ENCODE measurements at places on chromosomes 2 and 18.

DNA sequence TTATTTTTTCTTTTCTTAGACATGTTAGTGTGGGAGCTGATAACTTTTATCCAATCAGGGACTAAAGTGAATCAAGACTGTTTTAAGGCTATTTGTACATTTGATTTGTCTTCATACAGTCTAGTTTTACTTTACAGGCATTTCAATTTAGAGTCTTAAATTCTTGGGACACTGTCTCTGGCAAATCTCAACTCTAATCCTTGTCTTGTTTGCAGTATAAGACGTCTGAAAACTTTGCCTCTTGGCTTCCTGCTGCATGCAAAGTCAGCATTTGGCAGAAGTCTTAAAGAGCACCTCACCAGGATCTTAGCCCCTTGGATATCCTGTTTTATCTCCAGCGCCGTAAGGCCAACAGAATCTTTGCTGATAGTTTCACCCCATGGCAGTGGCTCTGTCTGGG is 30.3 kb downstream of the SPOPL start:
- DNase-seq: no peak

GRCh38 chr2:105261061-105261460 is 19.5 kb downstream of the GPR45 start:
- no peak for DNase-seq

GRCh38 chr18:1090758-1091157 is 186.1 kb downstream of the ADCYAP1 start:
- DNase-seq: no peak

GRCh38 chr2:222776792-222777191 is 84.0 kb upstream of the ACSL3 start:
- DNase-seq: no peak

GRCh38 chr2:165818920-165819319 is 24.9 kb upstream of the GALNT3 start:
- no peak for DNase-seq
